ENCODE measurements at places on chromosomes 12 and 14.

DNA sequence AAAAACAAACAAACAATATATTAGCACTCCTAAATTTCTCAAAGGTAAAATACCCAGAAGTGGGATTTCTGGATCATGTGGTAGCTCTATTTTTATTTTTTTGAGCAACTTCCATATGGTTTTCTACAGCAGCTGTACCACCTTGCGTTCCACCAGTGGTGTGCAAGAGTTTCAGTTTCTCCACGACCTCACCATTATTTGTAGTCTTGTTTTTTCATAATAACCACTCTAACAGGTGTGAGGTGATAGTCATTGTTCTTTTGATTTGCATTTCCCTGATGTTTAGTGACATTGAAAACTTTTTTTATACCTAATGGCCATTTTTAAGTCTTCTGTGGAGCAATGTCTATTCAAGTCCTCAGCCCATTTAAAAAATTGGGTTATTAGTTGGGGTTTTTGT, 127.3 kb upstream of the SLC38A2 start:
- no peaks in the 10 kb centered on the region for H3K27me3 ChIP-seq
- H3K27ac ChIP-seq = no peak overlapping the region
- H3K4me1 ChIP-seq = no peaks in the 10 kb centered on the region

GRCh38 chr14:93006567-93007051, 83.7 kb downstream of the CHGA start:
- H3K27ac ChIP-seq = peak overlapping the region; percentile 65
- no peaks in the 10 kb centered on the region for H3K36me3 ChIP-seq
- peaks cover 95% of the 10 kb centered on the region for H3K4me1 ChIP-seq
- no peak overlapping the region for H3K4me3 ChIP-seq

DNA sequence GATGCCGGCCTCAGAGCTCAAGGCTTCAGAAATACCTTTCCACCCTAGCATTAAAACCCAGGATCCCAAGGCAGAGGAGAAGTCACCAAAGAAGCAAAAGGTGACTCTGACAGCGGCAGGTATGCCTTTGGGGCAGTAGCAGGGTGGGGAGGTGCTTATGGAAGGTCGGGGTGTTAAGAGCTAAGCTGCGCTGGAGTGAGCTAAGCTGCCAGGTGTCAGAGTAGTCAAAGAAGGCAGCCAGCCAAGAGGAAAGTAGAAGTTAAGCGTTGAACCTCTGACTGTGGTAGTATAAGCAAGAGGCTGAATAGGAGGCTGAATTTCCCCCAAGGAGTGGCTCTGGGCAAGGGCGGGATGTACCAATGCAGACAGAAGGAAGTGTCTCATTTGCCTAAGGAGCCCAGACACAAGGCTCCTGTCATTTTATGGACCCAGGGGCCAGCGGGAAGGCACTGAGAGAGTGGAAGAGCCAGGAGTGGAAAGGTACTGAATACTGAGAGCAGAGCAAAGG, 29.2 kb downstream of the DYRK4 start:
- no peaks in the 10 kb centered on the region for H3K27me3 ChIP-seq
- peak; percentile 53 for DNase-seq
- H3K4me1 ChIP-seq = no peaks in the 10 kb centered on the region
- no peaks in the 10 kb centered on the region for H3K36me3 ChIP-seq
- no peak overlapping the region for H3K4me3 ChIP-seq

GRCh38 chr14:101119830-101120571, 216.5 kb upstream of the RTL1 start:
- DNase-seq = peak; percentile 87
- H3K4me3 ChIP-seq = peak overlapping the region; percentile 22
- no peak overlapping the region for H3K27ac ChIP-seq
- H3K4me1 ChIP-seq = no peaks in the 10 kb centered on the region
- no peaks in the 10 kb centered on the region for H3K36me3 ChIP-seq

DNA sequence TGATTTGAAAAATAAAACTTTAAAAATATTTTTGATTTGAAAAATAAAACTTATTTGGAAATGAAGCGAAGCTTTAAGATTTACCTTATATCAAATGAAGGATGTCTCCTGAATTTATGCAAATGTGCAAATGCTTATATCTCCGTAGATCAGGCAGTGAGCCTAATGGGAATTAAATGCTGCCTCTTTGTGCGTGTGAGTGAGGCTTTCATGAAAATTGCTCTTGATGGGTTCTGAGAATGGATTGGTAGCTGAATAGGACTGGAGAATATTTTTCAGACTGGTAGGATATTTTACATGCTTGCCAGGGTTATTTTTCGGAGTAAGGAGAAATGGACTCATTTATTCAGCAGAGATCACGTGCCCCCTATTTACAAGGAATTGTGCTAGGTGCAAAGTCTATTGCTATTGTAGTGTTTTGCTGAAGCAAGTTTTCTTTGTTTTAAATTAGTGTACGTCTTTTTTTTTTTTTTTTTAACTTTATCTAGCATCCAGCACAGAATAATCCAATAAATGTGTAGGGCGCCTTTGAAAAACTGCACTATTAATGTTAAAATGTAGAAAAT, 2.4 kb downstream of the VRK1 start:
- no peak for DNase-seq
- no peak overlapping the region for H3K4me3 ChIP-seq
- no peaks in the 10 kb centered on the region for H3K36me3 ChIP-seq
- H3K27me3 ChIP-seq = no peaks in the 10 kb centered on the region
- no peak overlapping the region for H3K27ac ChIP-seq

- H3K36me3 ChIP-seq = no peaks in the 10 kb centered on the region
- peak overlapping the region; percentile 27 for H3K4me3 ChIP-seq
- no peaks in the 10 kb centered on the region for H3K27me3 ChIP-seq
- DNase-seq = no peak
- H3K27ac ChIP-seq = no peak overlapping the region
Observed at GRCh38 chr12:51721282-51721940, 127.1 kb downstream of the FIGNL2 start.

GRCh38 chr14:99667821-99668220, 16.3 kb upstream of the CYP46A1 start:
- H3K27me3 ChIP-seq = no peaks in the 10 kb centered on the region
- no peak overlapping the region for H3K4me3 ChIP-seq
- no peak for DNase-seq
- no peak overlapping the region for H3K27ac ChIP-seq
- peaks cover 23% of the 10 kb centered on the region for H3K36me3 ChIP-seq

DNA sequence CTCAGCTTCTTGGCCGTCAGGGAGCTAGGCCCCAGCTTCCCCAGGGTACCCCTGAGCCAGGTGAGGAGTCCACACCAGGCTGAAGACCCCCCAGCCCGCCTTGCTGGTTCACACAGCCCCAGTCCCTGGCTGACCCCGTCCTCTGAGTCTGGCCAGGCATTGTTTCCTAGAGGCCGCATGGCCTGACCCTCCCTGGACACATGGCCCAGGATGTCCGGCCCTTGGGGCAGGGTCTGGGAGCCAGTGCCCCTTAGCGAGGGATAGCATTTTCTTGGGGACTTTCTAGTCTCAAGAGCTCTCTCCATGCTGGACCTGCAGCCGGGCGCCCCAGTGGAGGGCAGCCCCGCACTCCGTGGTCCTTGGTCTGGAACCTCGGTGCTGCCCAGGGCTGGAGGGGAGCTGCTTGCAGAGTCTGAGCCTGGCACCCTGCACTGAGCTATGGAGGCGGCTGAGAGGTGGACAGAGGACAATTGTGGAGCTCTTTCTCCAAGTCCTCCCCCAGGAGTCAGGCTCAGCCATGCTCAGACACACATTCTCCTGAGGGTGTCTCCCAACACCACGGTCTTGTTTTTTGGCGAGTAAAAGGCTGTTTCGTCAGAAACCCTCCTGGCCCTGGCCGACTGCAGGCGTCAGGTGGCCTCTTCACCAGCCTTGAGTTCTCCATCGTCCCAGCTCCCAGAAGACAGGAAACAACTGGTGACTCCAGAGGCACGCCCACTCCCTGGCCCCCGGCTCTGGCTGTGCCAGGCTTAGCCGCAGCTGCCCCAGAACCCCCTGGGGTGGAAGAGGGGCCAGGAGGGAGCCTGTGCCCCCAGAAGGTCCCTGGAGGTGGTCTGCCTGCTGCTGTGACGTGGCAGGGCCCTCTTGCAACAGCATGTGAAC, 17.6 kb upstream of the CRIP2 start:
- H3K4me1 ChIP-seq = no peaks in the 10 kb centered on the region
- DNase-seq = no peak
- H3K27ac ChIP-seq = no peak overlapping the region
- H3K36me3 ChIP-seq = peaks cover 49% of the 10 kb centered on the region
- H3K27me3 ChIP-seq = no peaks in the 10 kb centered on the region
- no peak overlapping the region for H3K4me3 ChIP-seq

GRCh38 chr12:87329076-87329863, 699.9 kb downstream of the C12orf50 start:
- no peak for DNase-seq
- H3K27me3 ChIP-seq = no peaks in the 10 kb centered on the region
- no peaks in the 10 kb centered on the region for H3K36me3 ChIP-seq
